ENCODE measurements at places on chromosomes 5 and 9. TPM values are rescaled to one million over a fixed set of nuclear protein-coding genes. Genes with fewer than 3 reads are reported as not detected.

Gene IFNA13
- total RNA-seq, result not detected

Gene SPATA31E1
- not detected for total RNA-seq

Gene ZBTB43
- total RNA-seq, result 24.0 TPM

Gene SPAG8
- not detected for total RNA-seq

Gene PDGFRB
- total RNA-seq, result not detected

Measured in mammary epithelial cell (primary cell).